ENCODE measurements at places on chromosomes 4 and X. TPM values are rescaled to one million over a fixed set of nuclear protein-coding genes. Genes with fewer than 3 reads are reported as not detected.

DNA sequence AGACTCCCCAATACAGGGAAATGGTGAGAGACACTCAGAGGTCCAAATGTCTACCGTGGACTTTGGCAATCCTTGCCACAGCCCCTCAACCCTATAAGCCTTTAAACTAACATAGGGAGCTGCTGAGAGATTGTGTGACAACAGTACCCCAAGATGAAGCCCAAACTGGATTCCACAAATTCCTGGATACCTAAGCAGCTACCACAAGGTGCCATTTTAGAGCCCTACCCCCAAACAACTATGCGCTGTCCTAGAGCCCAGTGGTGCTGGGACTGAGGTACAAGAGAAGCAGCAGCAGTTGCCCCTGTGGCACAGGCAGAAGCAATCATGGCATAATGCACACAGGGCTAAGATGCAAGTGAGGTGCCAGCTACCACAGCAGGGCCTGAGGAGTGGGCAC, 2.7 kb upstream of the TMPRSS11F start:
- no peaks in the 10 kb centered on the region for H3K27me3 ChIP-seq
- H3K4me3 ChIP-seq, result no peak overlapping the region
- H3K4me1 ChIP-seq, result peaks cover 8% of the 10 kb centered on the region
- H3K36me3 ChIP-seq, result no peaks in the 10 kb centered on the region
- DNase-seq, result no peak

- H3K27ac ChIP-seq, result no peak overlapping the region
- no peaks in the 10 kb centered on the region for H3K27me3 ChIP-seq
Observed at GRCh38 chrX:39907964-39908661, 189.6 kb downstream of the BCOR start.

Gene ZMAT1
- total RNA-seq, result 3.5 TPM

Gene ABCG2
- 2.6 TPM for total RNA-seq

DNA sequence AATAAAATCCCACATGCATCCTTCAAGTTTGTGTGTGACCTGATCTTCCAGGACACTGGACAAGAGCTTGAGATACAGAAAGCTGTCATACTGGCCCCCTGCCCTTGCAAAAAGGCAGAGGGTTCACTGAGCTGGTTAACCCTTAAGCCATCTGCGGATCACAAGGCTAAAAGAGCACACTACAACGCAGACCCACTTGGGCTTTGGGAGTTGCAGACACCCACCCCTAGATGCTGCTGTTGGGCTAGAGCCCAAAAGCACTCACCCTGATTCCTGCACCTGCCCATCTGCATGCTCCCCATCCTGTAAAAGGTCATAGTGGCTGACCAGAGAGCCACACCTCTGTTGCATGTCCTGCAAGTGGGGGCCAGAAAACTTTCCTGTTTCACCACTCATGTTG, 51.1 kb downstream of the TXK start:
- no peaks in the 10 kb centered on the region for H3K36me3 ChIP-seq
- H3K27ac ChIP-seq, result no peak overlapping the region
- no peak overlapping the region for H3K4me3 ChIP-seq
- no peaks in the 10 kb centered on the region for H3K27me3 ChIP-seq
- DNase-seq, result no peak
- no peaks in the 10 kb centered on the region for H3K4me1 ChIP-seq
